ENCODE measurements at places on chromosomes 3 and 15.

GRCh38 chr3:17592956-17593355 is 149.5 kb downstream of the TBC1D5 start:
- H3K27ac ChIP-seq: no peak overlapping the region
- no peaks in the 10 kb centered on the region for H3K27me3 ChIP-seq
- H3K36me3 ChIP-seq: peaks cover 17% of the 10 kb centered on the region
- DNase-seq: no peak
- H3K4me1 ChIP-seq: no peaks in the 10 kb centered on the region

- DNase-seq: no peak
- no peak overlapping the region for H3K4me3 ChIP-seq
These were observed 430.6 kb upstream of the MCTP2 start for GRCh38 chr15:93800805-93801204.

DNA sequence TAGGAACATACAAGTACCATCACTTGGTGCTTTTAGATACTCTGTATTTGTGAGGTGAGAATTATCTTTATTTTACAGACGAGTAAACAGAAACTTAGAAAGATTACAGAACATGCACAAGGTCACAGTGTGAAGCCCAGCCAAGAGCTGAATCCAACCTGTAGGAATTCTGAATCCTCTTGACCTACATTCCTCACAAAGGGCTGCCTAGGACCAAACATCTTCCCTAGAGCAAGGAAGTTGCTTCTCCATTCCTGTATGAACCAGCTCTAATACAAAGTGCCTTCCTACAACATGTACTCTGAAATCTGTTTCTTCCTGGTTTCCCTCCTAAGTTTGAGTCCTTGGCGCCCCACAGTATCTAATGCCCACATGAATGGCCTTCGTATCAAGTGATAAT is 2.9 kb downstream of the HDGFL3 start:
- H3K27me3 ChIP-seq: no peaks in the 10 kb centered on the region
- no peaks in the 10 kb centered on the region for H3K36me3 ChIP-seq
- no peak overlapping the region for H3K27ac ChIP-seq
- H3K4me1 ChIP-seq: peaks cover 71% of the 10 kb centered on the region
- no peak for DNase-seq
- H3K4me3 ChIP-seq: no peak overlapping the region

DNA sequence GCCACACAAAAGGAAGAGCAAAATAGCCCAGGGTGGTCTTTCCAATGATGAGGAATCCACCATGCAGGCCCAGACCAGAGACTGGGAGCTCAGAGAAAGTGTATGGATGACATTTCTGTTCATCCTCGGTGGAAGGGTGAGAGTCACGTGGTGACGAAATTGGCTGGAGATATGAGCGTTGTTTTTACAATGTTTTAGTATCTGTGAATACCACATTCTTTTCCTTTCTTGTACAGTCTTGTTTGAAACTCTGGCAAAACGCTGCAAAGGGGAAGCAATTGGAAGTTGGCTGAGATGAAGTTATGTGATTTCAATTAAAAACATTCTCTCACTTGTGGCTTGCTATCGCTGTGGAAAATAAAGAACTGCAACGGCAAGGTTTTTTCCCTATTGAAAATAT is 137.5 kb downstream of the MAGI1 start:
- H3K27me3 ChIP-seq: no peaks in the 10 kb centered on the region
- no peak for DNase-seq
- no peak overlapping the region for H3K4me3 ChIP-seq

- H3K27me3 ChIP-seq: no peaks in the 10 kb centered on the region
- no peak overlapping the region for H3K27ac ChIP-seq
- no peak for DNase-seq
These were observed 937.2 kb downstream of the ZPLD1 start for GRCh38 chr3:103372031-103372430.

Data from left ventricle myocardium inferior (tissue), 1 donor.